T-helper 2 cell treated with Interferon-gamma antibody and Interleukin-4, amounts not matched to agents 5 μg/mL and 100 μg/mL, for 36 hours (primary cell): ENCODE measurements at places on chromosomes 2 and 18.

DNA sequence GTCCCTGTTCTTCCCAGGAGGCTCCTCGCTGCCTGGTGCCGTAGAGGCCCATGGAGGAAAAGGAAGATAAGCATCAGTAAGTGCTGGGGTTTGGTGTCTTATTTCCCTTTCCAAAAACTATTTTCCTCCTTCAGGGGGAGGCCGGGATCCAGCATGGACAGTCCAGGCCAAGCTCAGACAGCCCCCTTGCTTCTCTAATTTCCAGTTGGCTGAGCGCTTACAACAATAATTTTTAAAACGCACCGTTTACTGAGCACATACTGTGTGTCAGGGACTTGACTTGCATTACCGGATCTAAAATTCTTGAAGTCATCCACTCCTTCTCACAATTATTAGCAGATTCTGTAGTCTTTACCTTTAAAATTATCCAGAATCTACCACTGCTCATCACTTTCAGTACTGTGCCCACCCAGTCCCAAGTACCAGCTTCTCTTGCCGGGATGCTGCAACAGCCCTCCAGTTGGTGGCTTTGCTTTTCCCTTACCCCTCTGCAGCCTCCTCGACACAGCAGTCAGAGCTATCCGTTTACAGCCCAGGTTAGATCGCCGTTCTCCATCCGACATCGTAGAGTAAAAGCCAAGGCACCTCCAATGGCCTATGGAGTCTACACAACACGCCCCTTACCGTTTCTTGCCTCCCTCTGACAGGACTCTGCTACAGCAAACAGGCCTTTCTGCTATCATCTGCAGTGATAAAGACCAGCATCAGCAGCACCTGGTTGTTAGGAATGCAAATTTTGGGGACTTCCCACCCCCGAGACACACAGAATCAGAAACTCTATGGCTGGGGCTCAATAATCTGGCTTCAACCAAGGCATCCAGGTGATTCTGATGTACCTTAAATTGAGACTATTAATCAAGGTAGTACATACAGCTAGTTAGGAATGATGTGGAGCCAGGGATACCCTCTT, 75.2 kb upstream of the TSPYL6 start:
- DNase-seq: no peak

- DNase-seq: no peak
Observed at GRCh38 chr2:16335604-16335930, 330.1 kb downstream of the CYRIA start.

GRCh38 chr2:38747007-38747424, 4.1 kb downstream of the SRSF7 start:
- DNase-seq: no peak

DNA sequence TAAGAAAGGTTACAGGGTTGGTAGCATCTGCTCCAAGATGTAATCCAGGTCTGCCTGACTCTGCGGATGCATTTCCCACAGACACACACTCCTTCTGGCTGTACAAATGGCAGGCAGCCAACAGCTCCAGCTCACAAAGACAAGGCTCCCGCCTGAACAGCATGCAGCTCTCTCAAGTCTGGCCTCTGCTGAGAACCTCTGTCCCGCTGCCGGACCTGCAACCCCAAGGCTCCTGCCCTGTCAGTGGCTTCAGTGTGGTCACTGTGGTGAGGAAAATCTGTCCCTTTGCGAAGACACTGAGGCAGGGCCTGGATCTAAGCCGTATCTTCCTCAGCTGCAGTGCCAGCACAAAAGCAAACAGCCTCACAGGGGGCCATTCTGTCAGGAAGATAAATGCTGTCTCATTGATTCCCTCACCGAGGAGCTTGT, 469.3 kb upstream of the MEX3C start:
- DNase-seq: no peak
